Stomach (tissue), 19 donors: ENCODE measurements at places on chromosomes 12 and 14. TPM values are rescaled to one million over a fixed set of nuclear protein-coding genes. Genes with fewer than 3 reads are reported as not detected.
A peak's percentile ranks its signal among the peaks of the same experiment; 100 is the strongest.

The KCNMB4 gene
- 1.6 TPM for polyA plus RNA-seq

The FAM90A1 gene
- 0.45 TPM for polyA plus RNA-seq

The CABP1 gene
- 2.4 TPM for polyA plus RNA-seq

The IKZF4 gene
- polyA plus RNA-seq: 2.4 TPM

The KRT79 gene
- polyA plus RNA-seq: not detected

The RD3L gene
- polyA plus RNA-seq: not detected

The SMCO2 gene
- polyA plus RNA-seq: not detected

The ZC2HC1C gene
- 4.5 TPM for polyA plus RNA-seq

The FSCB gene
- polyA plus RNA-seq: not detected

The LTBR gene
- polyA plus RNA-seq: 47.3 TPM

The RNASE2 gene
- polyA plus RNA-seq: 1.00 TPM

The LTBP2 gene
- polyA plus RNA-seq: 5.9 TPM

- DNase-seq: no peak
Observed at GRCh38 chr12:81699551-81699950, 59.6 kb downstream of the PPFIA2 start.

DNA sequence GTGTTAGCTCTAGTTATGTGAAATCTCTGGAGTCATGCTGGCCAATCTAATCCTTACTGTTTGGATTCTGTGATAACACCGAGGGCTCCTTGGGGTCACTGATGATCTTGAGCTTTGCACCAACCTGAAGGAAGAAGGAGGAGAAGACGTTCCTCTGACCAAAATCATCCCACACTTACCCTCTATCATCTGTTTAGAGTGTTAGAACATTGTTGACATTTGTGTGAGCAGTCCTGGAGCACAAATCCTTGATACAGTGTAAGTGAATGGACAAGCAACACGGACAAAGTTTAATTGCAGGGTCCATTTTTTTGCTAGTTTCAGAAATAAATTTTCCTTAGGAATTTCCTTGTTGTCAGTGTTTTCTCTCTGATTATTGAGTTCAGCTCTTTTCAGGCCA, 181.7 kb downstream of the AKAP6 start:
- DNase-seq: no peak

GRCh38 chr12:15186597-15186996, 34.6 kb downstream of the RERG start:
- no peak for DNase-seq

DNA sequence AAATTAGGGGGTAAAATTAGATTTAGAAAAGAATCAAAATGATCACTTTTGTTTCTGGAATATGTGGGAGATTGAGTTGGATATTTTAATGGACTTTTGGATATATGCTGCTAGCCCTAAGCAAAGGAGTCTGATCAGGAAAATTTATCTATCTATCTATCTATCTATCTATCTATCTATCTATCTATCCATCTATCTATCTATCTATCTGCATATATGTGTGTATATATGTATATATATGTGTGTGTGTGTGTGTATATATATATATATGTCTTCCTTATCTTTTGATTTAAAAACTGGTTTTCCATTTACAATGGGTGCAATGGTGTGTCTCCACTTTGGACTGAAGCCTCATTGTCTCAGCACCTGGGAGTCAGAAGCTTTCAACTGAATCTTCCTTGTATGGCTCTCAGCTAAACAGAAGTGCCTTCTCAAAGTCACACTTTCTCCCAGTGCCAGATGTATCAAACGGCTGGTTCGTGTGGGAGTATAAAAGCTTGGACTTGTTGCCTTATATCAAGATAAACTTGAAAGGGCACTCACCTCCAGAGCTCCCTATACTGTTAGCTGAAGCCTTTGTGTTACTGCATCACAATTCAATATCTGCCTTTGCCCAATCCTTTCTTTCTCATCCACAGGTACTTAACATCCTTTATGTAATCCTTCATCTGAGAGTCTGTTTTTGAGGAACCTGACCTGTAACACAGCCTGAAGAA, 31.6 kb upstream of the CD69 start:
- DNase-seq: no peak

GRCh38 chr12:28457785-28458184, 267.5 kb downstream of the CCDC91 start:
- DNase-seq: no peak

DNA sequence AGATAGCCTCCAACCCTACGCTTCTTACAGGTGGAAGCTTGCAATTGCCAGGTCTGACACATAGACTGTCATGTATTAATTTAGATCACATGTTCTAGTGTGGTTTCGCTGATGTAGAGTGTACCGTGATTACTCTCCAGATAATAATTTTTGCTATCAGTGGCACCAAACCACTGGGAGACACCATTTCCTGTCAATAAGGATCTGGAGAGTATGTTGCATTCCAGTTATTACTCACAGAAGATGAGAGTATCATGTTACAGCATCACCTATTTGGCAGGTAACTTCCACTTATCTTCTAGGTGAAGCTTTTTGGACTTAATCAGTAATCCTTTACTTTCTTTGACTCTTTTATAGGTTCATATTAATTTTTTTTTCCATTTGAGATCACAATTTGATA, 147.2 kb downstream of the HELB start:
- DNase-seq: no peak

DNA sequence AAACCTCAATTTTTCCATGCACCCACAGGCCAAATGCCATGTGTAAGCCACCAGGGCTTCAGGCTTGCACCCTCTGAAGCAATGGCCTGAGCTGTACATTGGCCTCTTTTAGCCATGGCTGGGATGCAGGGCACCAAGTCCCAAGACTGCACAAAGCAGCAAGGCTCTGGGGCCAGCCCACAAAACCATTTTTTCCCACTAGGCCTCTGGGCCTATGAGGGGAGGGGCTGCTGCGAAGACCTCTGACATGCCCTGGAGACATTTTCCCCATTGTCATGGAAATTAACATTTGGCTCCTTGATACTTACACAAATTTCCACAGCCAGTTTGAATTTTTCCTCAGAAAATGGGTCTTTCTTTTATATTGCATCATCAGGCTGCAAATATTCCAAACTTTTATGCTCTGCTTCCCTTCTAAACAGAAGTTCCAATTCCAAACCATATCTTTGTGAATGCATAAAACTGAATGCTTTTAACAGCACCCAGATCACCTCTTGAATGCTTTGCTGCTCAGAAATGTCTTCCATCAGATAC, 14.3 kb upstream of the OSBPL8 start:
- DNase-seq: no peak

DNA sequence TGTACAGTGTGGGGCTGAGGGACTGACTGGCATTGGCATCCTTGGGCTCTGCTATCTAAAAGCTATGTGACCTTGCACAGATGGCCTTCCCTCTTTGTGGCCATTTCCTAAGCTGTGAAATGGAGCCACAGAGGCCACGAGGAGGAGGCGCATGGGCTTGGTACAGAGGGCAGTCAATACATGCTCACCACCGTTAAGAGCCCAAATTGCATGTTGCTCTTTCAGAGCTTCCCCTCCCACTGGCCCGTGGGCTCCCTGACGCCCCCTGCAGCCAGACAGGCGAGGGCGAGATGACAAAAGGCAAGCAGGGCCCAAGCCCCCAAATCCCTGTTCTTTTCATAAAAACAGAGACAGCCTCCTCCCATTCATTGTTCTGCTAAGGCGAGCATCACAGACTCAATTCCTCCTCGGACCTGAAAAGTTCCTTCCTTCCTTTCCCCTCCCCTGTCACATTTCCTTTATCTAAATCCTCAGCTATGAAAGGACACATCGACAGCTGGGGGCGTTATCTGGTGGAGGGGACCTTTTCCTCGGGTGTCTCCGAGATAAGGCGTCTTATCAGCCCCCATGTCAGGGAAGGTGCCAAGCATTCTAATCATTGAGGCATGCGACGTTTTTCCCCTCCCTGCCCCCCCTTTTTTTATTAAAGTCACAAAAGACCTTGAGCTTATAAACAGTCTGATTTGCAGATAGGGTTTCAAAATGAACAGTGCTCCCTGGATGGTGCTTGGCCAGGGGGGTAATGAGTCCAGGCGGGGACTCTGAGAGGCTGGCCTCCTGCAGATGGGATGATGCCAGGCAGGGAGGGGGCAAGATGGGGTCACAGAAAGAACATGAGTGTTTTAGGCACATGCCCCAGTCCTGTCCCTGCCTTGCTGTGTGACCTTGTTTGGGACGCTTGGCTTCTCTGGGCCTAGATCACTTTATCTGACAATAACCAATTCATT, 26.4 kb downstream of the FAM222A start:
- no peak for DNase-seq

DNA sequence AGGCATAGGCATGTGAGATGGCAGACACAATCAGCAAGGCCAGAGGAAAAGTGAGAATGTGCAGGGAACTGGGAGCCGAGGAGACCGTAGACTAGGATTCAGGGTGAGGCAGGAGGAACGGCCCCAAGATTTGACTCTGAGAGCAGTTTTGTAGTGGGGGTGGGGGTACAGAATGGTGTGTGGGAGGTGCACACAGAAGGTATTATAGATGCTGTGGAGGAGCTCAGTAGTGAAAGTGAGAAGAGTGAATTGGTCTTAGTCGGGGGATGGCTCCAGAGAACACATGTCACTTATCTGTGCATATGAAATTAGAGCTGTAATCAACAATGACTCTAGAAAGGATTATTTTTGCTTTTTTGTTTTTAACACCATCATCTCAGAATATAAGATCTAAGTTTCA, 11.9 kb downstream of the ZNF664 start:
- DNase-seq: no peak

GRCh38 chr12:88946372-88946997, 366.2 kb upstream of the KITLG start:
- no peak for DNase-seq

- DNase-seq: peak; percentile 36
Observed at GRCh38 chr14:73764406-73765280, 50.5 kb upstream of the PNMA1 start.

DNA sequence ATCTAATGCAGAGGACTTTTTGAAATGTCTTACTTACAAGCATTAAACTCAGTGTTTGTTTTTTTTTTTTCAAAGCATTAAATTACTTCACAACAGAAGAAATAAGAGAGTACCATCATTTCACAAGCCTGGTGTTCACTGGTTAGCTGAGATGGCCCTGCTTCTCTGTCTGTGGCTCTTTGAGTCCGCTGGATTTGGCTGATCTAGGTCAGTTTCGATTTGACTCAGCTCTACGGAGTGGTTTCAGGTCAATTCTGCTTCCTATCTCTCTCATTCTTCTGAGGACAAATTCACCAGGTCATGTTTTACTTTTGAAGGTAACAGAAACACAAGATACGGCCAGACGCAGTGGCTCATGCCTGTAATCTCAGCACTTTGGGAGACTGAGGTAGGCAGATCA, 1066.1 kb downstream of the FLRT2 start:
- no peak for DNase-seq

DNA sequence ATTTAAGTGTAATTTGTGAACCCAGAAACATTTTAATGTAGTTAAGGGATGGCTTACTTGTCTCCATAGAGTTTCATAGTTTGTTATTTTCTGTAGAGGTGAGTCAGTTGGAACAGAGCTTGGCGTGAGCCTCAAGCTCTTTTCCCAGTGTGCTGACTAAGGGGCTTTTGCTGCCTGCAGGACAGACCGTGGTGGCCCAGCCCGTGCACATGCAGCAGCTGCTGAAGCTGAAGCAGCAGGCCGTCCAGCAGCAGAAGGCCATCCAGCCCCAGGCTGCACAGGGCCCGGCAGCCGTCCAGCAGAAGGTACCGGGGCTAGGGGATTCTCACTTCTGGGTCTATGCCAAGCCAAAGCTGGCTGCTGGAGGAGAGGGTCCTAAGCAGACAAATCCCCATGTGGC, 76.9 kb downstream of the DDX51 start:
- DNase-seq: no peak

- DNase-seq: no peak
Observed at GRCh38 chr12:44387581-44387980, 488.5 kb downstream of the NELL2 start.

- DNase-seq: no peak
Observed at GRCh38 chr14:54739514-54739913, 163.1 kb downstream of the GCH1 start.

DNA sequence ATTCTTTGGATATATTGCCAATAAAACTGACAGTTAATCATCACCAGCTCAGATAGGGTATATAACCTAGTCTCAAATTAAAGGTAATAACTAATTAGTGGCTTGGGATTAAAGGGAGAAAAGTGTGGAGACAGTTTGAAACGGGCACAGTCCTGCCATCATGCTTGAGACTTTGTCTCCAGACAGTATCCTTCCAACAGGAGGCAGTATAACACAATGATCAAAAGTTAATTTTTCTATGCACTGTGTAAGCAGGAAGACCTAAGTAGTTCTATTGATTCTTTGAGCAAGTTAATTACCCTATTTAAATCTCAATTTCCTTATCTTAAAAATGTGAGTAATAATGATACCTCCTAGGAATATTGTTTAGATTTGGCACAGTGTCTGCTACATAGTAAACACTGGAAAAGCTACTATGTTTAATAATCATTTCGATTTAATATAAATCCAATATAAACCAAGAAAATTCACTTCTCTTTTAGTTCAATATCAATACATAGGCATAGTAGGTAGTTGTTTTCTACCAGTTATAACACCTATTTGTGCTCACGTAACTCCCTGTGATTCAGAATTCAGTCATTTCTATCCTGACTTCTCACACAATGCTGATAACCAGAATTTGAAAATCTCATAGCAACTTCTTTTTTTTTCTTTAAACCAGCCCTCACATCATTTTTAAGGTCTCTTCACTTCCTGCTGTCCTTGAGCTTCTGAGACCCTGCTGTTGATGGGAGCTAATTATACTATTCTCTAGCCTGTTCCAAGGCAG, 53.7 kb downstream of the GALNT4 start:
- no peak for DNase-seq

DNA sequence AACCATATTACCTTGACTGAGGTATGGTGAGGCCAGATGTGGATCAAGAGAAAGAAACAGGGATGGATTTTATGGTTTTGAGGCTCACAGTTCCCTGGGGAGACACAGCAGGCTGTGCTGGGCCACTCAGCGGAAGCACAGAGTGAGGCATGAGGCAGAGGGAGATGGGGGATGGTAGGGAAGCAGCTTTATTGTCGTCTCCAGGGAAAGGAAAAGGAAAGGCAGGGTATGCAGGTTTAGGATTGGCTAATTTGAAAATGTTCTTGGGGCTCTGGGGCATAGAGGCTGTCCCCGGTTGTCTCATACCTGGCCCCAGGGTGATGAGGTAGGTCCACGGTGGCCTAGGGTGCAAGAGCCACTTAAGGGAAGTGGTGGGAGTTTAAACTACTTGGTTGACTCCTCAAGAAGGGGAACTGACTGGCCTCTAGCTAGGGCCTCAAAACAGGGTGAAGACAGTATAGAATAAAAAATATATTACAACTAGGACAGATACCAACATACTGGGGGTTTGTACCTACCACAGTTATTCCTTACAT, 322.8 kb downstream of the RGS6 start:
- DNase-seq: no peak
